ENCODE measurements at places on chromosomes 2 and 18. TPM values are rescaled to one million over a fixed set of nuclear protein-coding genes. Genes with fewer than 3 reads are reported as not detected.

IRS1 gene
- 6.9 TPM for total RNA-seq

NAB1 gene
- total RNA-seq, result 28.9 TPM

GRCh38 chr2:133148187-133148586 lies 420.1 kb downstream of the NCKAP5 start:
- no peaks in the 10 kb centered on the region for H3K36me3 ChIP-seq
- H3K4me1 ChIP-seq, result no peaks in the 10 kb centered on the region
- no peak overlapping the region for H3K4me3 ChIP-seq
- H3K27ac ChIP-seq, result no peak overlapping the region
- no peak for DNase-seq

ASXL3 gene
- total RNA-seq, result not detected

- peaks cover 75% of the 10 kb centered on the region for H3K4me1 ChIP-seq
- H3K27ac ChIP-seq, result peak overlapping the region; percentile 94
- peak overlapping the region; percentile 64 for H3K4me3 ChIP-seq
Measured at GRCh38 chr2:74205596-74205995, 7.2 kb downstream of the MTHFD2 start.

CYP26B1 gene
- total RNA-seq, result not detected

- peaks cover 45% of the 10 kb centered on the region for H3K4me1 ChIP-seq
- H3K27ac ChIP-seq, result peak overlapping the region; percentile 37
- H3K36me3 ChIP-seq, result peaks cover 10% of the 10 kb centered on the region
- DNase-seq, result no peak
- peaks cover 8% of the 10 kb centered on the region for H3K27me3 ChIP-seq
- peak overlapping the region; percentile 60 for H3K4me3 ChIP-seq
Measured at GRCh38 chr18:63107171-63107845, 212.3 kb downstream of the BCL2 start.

GRCh38 chr2:69298261-69298660 lies 88.8 kb downstream of the GFPT1 start:
- H3K27me3 ChIP-seq, result peaks cover 20% of the 10 kb centered on the region
- H3K4me1 ChIP-seq, result no peaks in the 10 kb centered on the region
- no peak overlapping the region for H3K27ac ChIP-seq
- no peak for DNase-seq
- no peaks in the 10 kb centered on the region for H3K36me3 ChIP-seq

GRCh38 chr2:64857581-64858471 lies 131.4 kb upstream of the SLC1A4 start:
- peaks cover 21% of the 10 kb centered on the region for H3K4me1 ChIP-seq
- no peak for DNase-seq
- H3K4me3 ChIP-seq, result no peak overlapping the region
- no peak overlapping the region for H3K27ac ChIP-seq
- H3K36me3 ChIP-seq, result no peaks in the 10 kb centered on the region

- H3K27me3 ChIP-seq, result no peaks in the 10 kb centered on the region
- no peak overlapping the region for H3K4me3 ChIP-seq
- H3K36me3 ChIP-seq, result peaks cover 5% of the 10 kb centered on the region
- no peak for DNase-seq
Measured at GRCh38 chr2:172677363-172677762, 58.3 kb upstream of the RAPGEF4 start.

DNA sequence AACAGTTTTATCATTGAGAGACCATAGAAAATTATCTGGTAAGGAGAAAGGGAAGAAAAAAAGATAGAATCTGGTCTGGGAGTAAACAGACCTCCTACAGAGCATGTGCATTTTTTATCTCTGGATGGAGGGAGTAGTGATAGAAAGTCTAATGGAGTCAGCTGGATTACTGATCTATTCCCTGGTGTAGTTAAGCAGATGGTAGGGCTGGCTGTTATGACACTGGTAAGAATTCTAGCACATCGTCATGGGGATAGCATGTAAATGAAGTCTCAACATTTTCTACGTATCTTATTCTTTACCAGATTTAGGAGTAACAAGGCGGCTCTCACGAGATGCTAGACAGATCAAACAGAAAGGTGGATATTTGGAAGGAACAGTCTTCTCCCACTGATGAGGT lies 407.4 kb downstream of the NRXN1 start:
- H3K36me3 ChIP-seq, result no peaks in the 10 kb centered on the region
- H3K27me3 ChIP-seq, result no peaks in the 10 kb centered on the region
- DNase-seq, result no peak
- H3K4me1 ChIP-seq, result no peaks in the 10 kb centered on the region

- H3K27ac ChIP-seq, result no peak overlapping the region
- H3K36me3 ChIP-seq, result no peaks in the 10 kb centered on the region
- H3K4me1 ChIP-seq, result no peaks in the 10 kb centered on the region
- no peak overlapping the region for H3K4me3 ChIP-seq
- H3K27me3 ChIP-seq, result peaks cover 5% of the 10 kb centered on the region
Measured at GRCh38 chr18:47036298-47036874, 965 bp upstream of the ELOA2 start.

EIF4E2 gene
- total RNA-seq, result 76.4 TPM

GRCh38 chr2:232350804-232351685 lies 27.5 kb upstream of the ALPP start:
- H3K27ac ChIP-seq, result no peak overlapping the region
- no peak for DNase-seq
- peaks cover 7% of the 10 kb centered on the region for H3K4me1 ChIP-seq
- no peaks in the 10 kb centered on the region for H3K36me3 ChIP-seq
- H3K27me3 ChIP-seq, result peaks cover 45% of the 10 kb centered on the region

- peaks cover 7% of the 10 kb centered on the region for H3K27me3 ChIP-seq
- peak overlapping the region; percentile 83 for H3K27ac ChIP-seq
- H3K36me3 ChIP-seq, result peaks cover 1% of the 10 kb centered on the region
- H3K4me3 ChIP-seq, result no peak overlapping the region
- H3K4me1 ChIP-seq, result peaks cover 25% of the 10 kb centered on the region
- DNase-seq, result peak; percentile 6
Measured at GRCh38 chr2:215811409-215812345, 201.7 kb downstream of the MREG start.

GRCh38 chr2:197786010-197786877 lies 1.1 kb upstream of the BOLL start:
- H3K36me3 ChIP-seq, result no peaks in the 10 kb centered on the region
- H3K4me1 ChIP-seq, result peaks cover 8% of the 10 kb centered on the region
- peak; percentile 69 for DNase-seq
- peaks cover 31% of the 10 kb centered on the region for H3K27me3 ChIP-seq

MC2R gene
- not detected for total RNA-seq

DNA sequence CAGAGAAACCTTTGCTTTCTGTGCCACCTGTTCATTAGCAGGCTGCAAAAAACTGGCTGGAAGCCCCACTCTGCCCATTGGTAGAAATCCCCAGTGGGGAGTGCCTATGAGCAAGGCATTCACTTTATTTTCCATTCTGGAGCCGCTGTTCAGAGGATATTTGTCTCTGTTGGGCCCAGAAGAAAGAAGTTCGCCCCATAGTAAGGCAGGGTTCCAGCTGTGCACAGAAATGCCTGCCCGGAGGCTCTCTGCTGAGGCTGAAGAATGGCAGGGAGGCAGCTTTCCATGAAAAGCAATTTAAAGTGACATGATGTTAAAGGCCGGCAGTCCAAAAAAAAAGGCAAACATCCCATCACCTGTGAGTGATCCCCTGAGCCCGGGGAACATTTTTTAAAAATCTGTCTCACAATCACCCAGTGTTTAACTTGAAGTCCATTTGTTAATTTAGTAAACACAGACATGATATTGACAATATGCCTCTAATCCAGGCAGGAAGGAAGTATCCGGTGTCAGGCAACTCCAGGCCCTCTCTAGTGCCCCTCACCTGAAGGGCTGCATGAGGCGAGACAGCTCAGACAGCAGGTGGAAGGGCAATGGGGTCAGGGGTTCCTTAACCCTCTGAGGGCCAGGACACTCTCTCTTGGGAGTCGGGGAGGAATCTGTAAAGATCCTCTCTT lies 265.1 kb upstream of the SIX2 start:
- H3K27me3 ChIP-seq, result peaks cover 23% of the 10 kb centered on the region
- no peak for DNase-seq
- no peak overlapping the region for H3K4me3 ChIP-seq
- H3K4me1 ChIP-seq, result peaks cover 9% of the 10 kb centered on the region
- no peaks in the 10 kb centered on the region for H3K36me3 ChIP-seq
- no peak overlapping the region for H3K27ac ChIP-seq

GRCh38 chr2:36404754-36405153 lies 49.2 kb downstream of the CRIM1 start:
- DNase-seq, result no peak
- no peak overlapping the region for H3K4me3 ChIP-seq
- H3K27ac ChIP-seq, result no peak overlapping the region
- H3K36me3 ChIP-seq, result no peaks in the 10 kb centered on the region

DNA sequence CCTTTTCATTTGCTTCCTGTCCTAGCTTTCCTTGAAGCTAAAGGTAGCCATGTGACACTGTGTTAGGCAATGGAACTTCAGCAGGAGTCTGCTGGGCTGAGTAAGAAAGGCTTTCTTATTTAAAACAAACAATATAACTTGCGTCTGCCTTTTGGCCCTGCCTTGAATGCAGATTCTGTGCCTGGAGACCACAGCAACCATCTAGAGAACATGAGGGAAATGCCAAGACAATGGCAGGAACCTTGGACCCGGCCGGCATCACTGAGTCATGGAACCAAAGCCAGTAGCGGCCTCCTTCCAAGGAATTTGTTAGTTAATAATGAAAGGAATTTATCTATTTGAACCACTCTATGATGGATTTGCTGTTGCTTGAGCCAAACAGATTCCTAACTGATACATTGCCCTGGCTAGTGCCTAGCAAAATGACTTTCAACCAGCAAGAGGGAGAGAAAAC lies 207.5 kb upstream of the EPHA4 start:
- H3K27me3 ChIP-seq, result no peaks in the 10 kb centered on the region
- no peaks in the 10 kb centered on the region for H3K4me1 ChIP-seq
- no peak for DNase-seq
- H3K4me3 ChIP-seq, result no peak overlapping the region
- no peak overlapping the region for H3K27ac ChIP-seq

- H3K36me3 ChIP-seq, result peaks cover 42% of the 10 kb centered on the region
- H3K4me1 ChIP-seq, result peaks cover 6% of the 10 kb centered on the region
- H3K4me3 ChIP-seq, result no peak overlapping the region
- H3K27ac ChIP-seq, result no peak overlapping the region
Measured at GRCh38 chr2:241724975-241725870, 9.2 kb upstream of the D2HGDH start.
